ENCODE measurements at places on chromosomes 2 and 18. TPM values are rescaled to one million over a fixed set of nuclear protein-coding genes. Genes with fewer than 3 reads are reported as not detected.

GRCh38 chr18:80109676-80110078 lies 615 bp downstream of the ADNP2 start:
- peak; percentile 46 for ATAC-seq

DNA sequence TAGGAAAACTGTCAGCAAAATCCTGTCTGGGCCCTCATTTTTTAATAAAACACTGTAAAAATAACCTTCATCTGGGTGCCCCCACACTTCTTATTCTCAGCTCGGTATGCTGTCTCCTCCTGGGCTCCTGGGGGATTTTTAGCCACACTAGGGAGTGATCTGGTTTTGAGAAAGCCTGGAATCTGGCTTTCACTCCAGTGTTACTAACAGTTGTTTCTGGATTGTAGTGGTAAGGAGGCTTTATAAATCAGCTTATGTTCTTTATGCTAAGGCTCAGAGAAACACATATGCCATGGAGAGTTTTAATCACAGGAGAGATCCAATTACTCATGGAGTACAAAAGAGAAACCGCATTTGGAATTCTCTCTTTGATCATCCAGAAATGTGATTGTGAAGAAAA lies 744.3 kb upstream of the SOX11 start:
- no peak for ATAC-seq

DNA sequence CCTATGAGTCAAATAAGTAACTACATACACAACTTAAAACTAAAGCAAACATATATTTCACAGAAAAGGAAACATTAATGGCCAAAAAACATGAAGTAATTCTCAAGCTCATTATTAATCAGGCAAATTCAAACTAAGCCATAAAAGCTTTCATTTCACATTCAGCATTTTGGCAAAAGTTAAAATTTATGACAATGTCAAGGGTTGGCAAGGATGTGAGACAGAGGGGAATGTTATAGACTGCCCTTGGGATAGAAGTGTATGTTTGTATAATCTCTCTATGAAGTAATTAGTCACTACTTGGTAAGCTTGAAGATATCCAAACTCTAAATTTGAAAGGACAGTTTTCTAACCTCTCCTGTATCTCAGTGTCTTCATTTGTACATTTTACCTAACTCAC lies 539.4 kb downstream of the RIT2 start:
- ATAC-seq = no peak

DNA sequence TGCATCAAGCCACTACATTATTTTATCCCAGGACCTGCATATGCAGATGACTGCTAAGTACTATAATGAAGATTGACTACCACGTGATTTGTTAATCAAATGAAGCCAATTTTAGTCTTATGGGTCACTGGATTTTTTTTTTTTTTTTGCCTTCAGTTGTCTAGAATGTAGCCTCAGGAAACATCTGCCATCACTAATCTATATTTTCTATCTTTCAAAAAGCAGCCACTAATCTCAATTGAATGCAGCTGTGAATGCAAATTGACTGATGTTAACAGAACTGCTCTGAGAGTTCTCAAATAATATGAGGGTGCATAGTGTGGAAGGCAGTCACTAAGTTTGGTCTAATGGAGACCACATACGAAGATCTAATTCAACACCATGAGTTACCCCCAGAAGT lies 106.3 kb downstream of the ABCA12 start:
- no peak for ATAC-seq

The LIMS3 gene
- total RNA-seq = 3.7 TPM

The ESPNL gene
- not detected for total RNA-seq

All from gastroesophageal sphincter (tissue), 4 donors.